ENCODE measurements at places on chromosomes 7 and 10. TPM values are rescaled to one million over a fixed set of nuclear protein-coding genes. Genes with fewer than 3 reads are reported as not detected.

Gene MSS51
- 3.0 TPM for total RNA-seq

Gene TUBB8
- total RNA-seq, result not detected

Gene ZNF503
- total RNA-seq, result 33.3 TPM

Gene PFKP
- total RNA-seq, result 101 TPM

Gene GPR85
- total RNA-seq, result 1.1 TPM

Gene CYP2C8
- total RNA-seq, result not detected

DNA sequence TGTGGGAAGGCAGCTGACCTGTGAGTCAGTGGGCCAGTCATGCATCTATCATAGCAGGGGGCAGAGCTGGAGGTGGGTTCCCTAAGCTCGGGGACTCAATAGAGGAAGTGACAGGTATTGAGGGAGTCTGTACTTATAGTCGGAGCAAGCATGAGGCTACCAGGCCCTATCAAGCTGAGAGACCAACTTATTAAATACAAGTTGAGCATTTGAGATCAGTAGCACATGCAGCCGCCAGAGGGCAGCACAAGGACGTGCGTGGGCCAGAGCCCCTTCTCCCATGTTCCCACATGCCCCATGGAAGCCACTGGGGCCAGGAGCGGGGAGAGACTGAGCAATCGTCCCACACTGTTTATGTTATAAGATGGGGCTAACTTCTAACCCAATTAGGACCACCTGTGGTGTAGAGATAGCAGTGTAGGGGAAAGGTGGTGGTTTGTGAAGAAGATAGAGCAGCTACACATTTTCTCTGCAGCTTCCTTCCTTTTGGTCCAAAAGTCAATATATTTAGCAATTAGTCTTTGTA, 13.0 kb upstream of the STK31 start:
- ATAC-seq, result no peak

DNA sequence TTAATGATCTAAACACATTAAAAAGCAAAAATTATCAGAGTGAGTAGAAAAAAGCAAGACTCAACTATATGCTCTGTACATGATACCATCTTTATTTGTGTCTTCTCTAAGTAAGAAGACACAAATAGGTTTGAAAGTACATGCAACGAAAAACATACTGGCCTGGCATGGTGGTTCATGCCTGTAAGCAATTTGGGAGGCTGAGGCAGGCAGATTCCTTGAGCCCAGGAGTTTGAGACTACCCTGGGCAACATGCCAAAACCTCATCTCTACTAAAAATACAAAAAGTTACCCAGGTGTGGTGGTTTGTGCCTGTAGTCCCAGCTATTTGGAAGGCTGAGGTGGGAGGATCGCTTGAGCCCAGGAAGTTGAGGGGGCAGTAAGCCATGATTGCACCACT, 78.1 kb upstream of the TOMM7 start:
- no peak for ATAC-seq

DNA sequence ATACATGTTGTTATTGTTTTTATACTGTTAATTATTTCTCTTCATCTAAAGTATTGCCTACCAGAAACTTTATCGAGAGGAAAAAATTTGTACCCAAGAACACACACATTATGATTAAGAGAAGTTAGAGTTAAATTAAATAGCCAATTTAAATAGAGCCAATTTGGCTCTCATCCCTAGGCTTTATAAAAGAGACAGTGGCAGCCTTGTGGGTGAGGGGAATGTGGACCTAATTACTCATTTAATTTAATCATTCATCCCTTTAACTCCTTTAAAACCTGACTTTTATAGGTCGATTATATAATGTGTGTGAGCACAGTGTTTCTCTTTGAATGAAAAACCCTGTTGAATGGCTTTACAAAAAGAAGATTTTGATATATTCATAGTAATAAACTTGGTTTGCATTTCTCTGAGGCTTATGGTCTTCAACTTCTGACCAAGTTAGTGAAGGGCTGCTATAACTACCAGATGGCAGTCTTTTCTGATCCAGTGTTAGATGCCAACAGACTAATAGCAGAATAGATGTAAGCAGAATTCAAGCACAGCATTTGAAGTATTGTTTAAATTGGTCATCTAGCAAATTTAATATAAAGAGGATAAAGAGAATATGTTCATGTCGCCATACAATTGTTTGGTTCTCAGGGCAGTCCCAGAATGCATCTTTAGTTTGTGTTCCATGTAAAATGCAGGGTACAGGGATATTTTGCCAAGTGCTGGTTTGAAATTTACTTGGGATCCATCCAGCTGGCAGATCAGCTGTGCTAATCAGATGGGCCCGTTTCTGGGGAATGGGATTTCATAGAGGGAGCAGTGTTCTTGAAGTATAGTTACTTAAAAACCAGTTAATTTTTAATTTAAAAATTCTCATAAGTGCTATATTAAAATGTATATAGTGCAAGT, 25.3 kb downstream of the ADD3 start:
- ATAC-seq, result no peak

DNA sequence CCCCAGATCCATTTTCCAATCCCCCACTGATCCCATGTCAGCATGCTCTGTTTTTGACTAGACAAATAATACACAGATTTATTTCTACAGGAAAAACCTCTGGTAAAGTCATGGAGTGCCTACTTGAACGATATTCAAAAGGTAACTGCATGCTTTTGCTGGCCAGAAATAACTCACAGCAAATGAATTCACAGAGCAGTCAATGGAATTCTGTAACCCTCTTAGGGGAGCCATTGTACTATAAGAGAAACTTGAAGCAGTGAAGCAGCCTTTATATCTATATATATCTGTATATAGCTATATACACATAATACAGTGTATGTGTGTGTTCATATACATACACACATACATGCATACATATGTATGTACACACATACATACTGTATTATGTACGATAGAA, 29.0 kb upstream of the MEOX2 start:
- no peak for ATAC-seq

GRCh38 chr10:664301-664700, 25.2 kb downstream of the DIP2C start:
- no peak for ATAC-seq

- peak; percentile 84 for ATAC-seq
Observed at GRCh38 chr10:44801383-44802327, 109.5 kb upstream of the TMEM72 start.

DNA sequence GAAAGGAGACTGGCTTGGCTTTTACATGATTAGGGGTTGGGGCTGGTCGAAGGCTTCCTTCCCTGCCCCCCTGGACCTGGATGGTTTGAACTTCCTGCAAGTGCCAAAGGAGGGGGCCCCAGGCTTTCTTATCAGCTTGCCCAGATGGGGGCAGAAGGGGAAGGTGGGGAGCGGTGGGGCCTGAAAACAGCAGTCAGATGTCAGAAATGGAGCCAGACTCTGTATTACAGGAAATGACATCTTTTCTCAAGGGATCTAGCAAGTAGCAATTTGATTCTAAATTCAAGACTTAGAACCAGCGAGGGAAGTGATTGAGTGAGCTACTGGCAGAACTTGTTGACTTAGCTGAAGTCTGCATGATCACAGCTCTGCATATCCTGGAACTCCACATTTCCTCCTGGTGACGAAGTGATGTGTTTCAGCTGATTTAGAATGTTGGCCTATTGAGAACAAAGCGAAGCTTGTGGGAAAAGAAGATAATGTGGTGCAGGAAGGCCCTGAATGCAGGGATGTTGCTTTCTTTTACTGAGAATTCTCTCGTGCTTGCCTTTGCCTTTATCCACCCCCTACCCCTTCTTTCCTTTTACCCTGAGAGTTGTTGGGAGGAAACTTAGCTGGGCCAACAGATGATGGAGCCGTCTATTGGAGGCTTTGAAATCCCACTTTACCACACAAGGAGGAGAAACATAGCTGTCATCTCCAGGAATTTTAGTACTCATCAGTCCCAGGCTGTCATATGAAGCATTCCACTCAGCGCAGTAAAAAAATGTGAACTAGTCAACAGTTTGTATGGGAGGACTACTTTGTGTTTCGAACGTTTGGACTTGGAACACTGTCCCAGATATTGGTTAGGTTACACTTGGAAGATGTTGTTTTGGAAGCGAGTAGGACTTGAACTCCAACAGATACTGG, 43.2 kb downstream of the CCNY start:
- ATAC-seq, result peak; percentile 83

- ATAC-seq, result no peak
Observed at GRCh38 chr10:111801841-111802240, 381.7 kb downstream of the GPAM start.

DNA sequence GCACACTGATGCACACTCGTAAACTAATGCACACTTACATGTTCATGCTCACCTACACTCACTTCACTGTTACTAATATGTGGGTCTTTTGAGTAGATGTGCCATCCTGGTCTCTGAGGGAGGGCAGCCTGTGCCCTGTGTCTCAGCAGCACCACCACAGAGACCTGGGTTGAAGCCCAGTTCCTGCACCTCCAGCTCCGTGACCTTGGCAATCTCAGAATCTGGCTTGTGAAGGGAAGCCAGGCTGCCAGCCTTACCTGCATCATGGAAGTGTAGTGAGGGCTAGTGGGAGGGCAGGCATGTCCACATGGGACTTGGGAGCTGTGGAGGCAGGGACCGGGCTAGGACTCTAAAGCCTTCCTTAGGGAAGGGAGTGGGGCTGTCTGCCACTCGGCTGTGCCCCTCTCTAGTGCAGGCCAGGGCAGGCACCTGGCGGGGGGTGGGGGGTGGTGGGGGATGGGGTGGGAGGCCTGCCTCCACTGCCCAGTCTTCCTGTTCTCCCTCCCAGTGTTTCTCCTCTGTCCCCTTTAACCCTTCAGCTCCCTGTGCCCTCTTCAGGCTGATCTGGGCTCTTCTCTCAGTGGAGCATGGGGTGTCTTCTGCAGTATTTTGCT, 8.1 kb downstream of the ADCY1 start:
- ATAC-seq, result no peak

DNA sequence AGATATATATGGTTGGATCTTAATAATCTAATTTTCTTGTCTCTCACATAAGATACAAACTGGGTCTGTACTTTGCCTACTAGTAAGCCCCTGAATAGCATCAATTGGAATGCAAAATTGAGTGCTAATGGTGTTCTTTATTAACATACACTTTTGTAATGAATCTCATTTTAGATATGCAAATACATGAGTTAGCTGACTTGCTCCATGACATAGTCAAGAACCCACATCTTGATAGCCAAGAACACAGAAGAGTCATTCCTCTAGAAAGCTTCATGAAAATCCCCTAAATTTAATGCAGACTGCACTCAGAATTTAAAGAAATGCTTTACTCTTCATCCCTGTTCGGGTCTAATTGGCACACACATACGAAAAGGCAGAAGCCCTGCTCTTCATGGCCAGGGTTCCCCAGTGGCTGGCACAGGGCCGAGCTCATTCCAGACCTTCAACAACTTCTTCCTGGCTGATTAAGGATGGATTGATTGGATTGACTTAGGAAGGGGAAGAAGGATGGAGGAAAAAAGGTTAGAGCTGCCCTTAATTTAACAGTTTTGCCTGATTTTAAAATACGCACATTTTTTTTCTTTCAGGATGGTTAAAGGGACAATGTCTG, 431.1 kb upstream of the KLF6 start:
- no peak for ATAC-seq

DNA sequence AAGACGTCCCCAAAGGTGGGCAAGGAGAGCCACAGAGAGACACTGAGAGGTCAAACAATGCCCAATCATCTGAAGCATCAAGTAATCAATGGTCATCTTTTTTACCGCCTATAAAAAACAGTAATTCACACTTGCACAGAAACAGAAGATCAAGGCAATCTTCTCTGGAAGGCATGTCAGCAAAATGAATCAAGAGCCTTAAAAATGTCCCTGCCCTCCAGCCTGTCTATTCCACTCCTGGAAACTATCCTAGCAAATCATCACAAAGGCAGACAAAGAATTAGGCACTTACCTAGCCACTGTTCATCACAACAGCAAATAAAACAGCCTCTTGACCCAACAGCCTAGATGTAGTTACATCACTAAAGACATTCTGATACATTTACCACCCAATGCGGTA, 48.9 kb downstream of the FAM53B start:
- no peak for ATAC-seq

DNA sequence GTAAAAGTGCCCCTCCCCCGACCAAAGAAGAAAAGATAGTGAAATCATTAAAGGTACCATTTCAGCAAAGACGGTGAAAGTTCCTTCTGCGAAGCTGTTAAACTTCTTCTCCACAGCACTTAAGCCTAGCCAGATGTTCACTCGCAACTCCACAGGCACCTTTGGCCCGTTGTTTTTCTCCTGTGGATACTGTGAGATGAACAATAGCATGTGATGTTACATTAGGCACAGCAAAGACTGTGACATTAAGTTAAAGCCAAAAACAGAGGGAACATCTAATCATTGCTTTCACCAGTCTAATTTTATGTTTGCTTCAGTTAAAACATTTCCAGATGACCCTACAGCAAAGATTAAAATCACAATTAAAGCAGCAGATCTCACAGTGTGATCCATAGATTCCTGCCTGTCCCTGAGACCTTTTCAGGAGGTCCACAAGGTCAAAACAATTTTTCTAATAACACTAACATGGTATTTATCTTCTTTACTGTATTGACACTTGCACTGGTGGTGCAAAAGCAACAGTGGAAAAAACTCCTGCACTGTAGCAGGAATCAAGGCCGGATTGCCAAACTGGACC, 112.5 kb downstream of the MYOF start:
- no peak for ATAC-seq

DNA sequence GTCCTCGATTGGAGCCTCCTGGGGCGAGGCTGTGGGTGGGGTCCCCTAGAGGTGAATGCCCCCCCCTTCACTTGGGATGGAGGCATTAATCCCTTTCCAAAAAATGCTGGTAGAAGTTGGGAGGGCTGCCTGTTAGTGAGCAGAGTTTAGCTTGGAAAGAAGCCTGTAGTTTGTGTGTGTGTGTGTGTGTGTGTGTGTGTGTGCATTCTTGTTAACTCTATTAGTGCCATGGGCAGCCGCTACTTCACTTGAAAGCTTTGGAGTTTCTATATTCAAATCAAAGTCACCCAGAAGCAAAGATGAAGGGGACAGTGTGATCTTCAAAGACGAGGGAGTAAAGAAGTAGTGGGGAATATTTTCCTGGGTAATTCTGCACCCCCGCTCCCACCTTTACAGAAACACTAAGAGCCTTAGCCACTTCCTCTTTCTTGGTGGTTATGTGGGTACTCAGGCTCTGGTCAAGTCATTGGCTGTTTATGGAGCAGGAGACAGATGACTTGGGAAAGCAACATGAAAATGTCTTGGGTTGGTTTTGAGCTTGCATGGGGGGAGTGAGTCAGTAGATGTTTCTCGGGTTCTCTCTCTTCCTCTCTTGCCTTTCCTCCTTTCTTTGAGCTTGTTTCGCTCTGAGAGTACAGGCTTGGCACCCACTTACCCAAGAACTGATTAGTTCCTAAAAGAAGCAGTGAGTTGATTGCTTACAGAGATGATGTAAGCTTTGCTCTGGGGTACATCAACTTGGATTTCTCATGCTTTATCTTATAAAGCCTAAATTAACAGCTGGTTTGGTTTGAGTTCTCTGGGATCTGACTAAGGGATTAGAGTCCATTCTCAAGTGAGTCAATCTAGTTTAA, 35.9 kb downstream of the TCF7L2 start:
- ATAC-seq, result peak; percentile 34

GRCh38 chr10:80664071-80664680, 126.5 kb downstream of the SH2D4B start:
- ATAC-seq, result peak; percentile 43

DNA sequence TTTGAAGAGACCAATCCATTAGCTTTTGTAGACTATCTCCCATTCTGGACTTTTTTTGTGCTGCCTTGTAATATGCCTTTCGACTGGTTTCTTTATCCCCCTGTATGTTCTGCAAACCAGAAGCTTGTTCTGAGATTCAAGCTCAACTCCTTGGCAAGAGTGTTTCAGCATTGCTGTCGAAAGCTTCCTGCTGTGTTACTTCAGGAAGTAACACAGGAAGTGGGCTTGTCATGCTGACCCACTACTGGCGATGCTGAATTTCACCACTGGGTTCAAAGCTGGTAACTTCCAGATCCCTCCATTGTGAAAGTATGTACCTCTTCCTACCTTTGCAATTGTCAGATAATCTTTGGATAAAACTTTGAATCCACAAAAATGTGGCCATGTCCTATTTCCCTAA, 57.9 kb upstream of the INSYN2A start:
- no peak for ATAC-seq

Data from gastroesophageal sphincter (tissue), 4 donors.